Stimulated activated naive CD4-positive, alpha-beta T cell treated with Interleukin-2 at 50 U/mL for 16 hours (primary cell): ENCODE measurements at places on chromosomes 12 and 14.

DNA sequence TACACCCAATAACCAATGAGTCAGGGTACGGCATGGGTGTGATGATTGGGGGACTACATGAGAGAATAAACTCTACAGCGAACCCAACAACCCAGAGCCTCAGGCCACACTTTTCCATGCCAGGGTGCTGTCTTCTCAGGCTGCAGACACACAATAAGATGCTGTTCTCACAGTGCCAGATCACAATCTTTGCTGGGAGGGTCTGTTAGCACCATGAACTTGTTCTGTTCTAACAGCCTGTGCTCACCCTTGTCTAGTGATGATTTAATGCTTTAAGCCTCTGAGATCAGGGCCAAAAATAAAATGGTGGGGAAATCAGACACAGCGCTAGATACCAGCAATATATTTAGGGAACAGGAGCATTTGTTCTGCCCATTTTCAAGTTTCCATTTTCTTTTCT lies 621.9 kb upstream of the TBX3 start:
- no peak for DNase-seq

DNA sequence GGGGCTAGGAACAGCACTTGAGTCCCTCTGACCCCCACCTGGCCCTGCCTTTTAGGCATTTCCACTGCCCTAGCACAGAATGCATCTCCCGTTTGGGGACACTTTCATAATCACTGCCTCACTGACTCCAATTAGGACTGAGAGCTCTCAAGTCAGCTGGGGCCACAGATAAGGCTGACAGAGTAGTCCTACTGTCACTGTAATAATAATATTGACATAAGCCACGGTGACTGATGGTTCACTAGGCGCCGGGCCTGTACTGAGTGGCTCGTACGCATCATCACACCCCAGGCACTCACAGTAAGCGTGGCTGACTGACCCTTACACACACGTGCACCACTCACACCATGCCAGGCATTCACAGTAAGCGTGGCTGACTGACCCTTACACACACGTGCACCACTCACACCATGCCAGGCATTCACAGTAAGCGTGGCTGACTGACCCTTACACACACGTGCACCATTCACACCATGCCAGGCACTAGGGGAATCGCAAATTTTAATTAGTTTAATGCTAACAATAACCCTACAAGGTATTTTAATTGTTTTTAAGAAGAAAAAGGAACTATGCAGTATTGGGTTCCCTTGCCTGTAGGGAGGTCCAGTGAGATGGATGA lies 87.7 kb downstream of the CHGA start:
- no peak for DNase-seq

DNA sequence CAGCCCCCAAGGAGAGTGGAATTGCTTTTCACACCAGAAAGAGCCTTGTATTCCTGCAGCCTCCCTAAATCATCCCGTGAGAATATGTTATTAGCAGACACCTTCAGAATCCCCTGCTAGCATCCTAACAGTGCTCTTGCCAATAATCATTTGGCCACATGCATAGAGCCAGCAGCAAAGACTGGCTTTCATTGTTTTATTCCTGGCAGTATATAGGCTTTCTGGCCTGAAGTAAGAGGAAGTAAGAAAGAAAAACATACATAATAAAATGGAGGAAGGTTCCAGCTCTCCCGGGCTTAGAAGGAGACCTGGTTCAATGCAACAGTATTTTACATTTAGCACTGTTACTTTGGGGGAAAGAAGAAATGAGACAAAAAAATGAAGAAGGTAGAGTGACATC lies 176.7 kb upstream of the ATF7IP start:
- DNase-seq: no peak

- DNase-seq: no peak
Observed at GRCh38 chr14:58783792-58784511, 146.2 kb downstream of the DACT1 start.

DNA sequence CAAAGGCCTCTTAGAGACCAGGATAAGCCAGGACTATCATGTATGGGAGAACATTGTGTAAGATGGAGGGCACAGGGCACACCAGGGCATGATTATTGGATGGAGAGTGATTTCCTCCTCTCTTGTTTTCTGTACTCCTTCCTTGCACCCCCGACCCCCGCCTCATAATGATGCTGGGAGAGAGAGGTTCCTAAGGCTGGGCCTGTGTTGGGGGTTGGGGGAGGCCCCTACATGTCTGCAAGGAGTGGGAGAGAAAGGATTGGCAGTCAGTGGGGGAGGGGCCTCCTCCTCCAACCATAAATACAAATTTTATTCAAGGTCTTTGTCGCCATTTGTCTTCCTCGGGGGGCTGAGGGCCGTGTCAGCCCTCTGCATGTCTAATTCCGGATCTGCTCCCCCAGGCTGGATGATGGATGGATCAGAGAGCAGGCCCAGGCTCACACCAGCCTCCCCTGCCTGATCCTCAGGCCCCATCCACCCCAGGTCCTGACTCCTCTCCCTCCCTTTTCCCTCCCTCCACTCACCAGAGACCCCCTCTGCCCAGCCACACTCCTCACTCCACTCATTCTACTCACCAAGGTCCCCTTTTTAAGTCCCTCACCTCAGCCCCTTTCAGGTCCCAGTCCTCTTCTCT lies 2.0 kb upstream of the C1QL4 start:
- no peak for DNase-seq

- no peak for DNase-seq
Observed at GRCh38 chr12:663293-663871, at the start of gene NINJ2. Gene NINJ2, minus strand, starts transcription at chr12:663445. Its CDS starts 85 bp downstream, at chr12:663360.

- no peak for DNase-seq
Observed at GRCh38 chr12:62098132-62098531, 162.1 kb upstream of the USP15 start.

- peak; percentile 33 for DNase-seq
Observed at GRCh38 chr14:34461334-34462131, 507 bp downstream of the SPTSSA start.

GRCh38 chr12:83622205-83622604 lies 935.5 kb downstream of the TMTC2 start:
- DNase-seq: no peak

DNA sequence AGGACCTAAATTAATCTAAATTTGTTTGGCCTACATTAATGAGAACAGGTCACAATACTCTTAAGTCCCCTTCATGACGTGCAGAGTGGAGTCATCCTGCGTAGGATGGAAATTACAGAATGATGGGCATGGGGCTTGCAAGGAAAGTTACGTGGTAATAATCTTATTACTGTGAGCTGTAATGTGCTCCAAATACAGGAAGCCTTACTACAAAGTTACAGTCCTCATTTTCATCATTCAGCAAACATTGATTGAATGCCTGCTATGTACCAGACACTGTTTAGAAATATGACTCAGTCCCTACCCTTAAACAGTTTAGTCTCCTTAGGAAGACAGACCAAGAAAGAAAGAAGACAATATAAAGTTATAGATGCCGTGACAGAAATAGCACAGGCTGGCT lies 9.4 kb downstream of the HIGD1C start:
- DNase-seq: no peak

DNA sequence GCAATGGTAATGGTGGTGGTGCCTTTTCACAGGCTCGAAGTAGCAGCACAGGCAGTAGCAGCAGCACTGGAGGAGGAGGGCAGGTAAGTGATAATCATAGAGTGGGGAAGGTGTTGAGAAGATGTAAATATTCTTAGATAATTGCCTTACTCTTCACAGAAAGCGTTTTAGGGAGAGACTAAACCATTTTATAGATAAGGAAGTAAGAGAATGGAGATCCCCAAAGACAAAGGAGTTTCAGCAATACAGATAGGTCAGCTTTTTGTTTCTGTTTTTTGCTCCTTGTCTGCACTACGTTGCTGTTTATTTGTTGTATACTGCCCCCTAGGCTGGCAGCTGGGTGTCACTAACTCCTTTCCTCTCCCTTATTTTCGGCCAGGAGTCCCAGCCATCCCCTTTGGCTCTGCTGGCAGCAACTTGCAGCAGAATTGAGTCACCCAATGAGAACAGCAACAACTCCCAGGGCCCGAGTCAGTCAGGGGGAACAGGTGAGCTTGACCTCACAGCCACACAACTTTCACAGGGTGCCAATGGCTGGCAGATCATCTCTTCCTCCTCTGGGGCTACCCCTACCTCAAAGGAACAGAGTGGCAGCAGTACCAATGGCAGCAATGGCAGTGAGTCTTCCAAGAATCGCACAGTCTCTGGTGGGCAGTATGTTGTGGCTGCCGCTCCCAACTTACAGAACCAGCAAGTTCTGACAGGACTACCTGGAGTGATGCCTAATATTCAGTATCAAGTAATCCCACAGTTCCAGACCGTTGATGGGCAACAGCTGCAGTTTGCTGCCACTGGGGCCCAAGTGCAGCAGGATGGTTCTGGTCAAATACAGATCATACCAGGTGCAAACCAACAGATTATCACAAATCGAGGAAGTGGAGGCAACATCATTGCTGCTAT lies 2.0 kb downstream of the SP1 start:
- DNase-seq: no peak
